ENCODE measurements at places on chromosomes 5 and 9.

DNA sequence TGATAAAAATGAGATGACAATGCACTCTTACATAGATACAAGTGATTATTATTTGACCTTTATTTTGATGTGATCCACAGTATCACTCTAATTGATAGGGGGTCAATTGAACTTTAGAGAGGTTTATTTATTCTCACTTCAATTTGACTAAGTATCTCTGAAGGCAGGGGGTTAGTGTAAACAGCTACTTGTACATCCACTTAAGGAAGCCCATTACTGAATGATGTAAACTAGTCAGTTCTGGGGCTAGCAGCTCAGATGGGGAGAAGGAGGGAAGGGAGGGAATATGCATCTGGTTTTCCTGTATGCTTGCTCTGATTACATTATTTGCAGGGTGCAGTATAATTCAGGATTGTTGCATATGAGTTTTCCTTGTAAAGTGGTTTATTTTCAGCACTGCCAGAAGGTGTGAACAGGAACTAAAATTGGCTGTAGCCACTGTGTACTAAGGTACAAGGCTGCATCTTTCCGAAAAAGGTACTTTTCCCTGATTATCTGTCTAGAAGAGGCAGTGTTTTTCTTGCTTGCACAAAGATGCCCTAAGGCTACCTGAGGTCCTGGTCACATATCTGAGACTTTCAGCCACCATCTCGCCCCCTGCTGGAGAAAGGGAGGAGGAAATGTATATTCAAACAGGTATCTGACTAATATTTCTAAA, 51.2 kb downstream of the MRPS27 start:
- no peak for DNase-seq

DNA sequence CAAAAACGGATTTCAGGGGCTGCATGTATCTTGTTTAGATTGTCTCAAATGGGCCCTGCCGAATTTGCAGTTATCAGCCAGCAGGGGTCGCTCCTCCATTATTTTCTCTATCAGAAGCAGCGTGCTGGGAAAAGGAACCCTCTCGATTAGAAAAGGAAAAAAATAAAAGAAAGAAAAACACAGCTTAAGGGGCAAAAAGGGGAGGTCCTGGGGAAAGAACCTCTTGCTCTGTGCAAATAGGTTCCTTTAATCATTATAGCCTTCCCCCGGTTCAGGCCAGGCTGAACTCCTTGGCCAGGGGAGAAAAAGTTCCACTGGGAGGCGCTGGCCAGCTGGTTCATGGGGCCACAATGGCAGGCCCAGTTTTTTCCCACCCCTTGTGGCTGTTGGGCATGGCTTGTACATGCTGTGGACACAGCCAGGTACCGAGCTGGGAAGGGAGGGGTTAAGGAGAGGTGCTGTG, 25.0 kb upstream of the CAPSL start:
- DNase-seq = no peak

- DNase-seq = no peak
Observed at GRCh38 chr9:112443200-112443599, 43.4 kb upstream of the KIAA1958 start.

GRCh38 chr5:168965638-168966037, 335.3 kb downstream of the SLIT3 start:
- no peak for DNase-seq

DNA sequence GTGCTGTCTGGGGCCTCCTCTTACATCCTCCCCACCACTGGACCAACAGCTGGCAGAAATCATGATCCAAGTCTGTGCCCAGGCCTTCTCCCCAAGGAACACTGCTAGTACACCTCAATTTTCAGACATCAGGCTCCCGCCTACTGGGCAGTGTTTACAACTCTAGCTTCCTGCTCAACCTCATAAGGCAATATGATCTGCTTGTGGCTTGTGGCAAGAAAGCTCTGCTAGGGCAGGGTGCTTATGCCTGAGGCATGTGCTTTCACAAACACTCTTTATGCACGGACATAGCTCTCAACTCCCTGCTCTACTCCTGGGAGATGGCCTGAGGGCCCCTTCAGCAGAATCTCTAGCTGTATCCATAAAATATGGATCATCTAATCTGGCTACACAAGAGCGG, 32.5 kb downstream of the SH3TC2 start:
- no peak for DNase-seq

DNA sequence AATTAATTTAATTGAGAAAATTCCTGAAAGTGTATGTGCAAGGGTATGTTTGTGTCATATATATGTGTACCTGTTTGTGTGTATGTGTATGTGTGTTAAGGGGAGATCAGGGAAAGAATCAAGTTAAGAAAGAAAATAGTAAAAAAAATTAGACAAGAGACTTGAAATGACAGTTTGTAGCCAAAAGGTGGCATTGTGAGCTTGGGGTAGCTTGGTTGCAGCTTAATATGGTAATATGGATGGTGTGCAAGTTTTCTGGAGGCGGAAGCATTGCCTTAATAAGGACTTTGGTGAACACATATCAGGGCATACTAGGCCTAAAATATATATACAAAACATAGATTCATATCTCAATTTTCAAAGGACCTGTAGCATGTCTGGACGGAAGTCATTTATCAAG, 129.9 kb downstream of the INSYN2B start:
- no peak for DNase-seq

GRCh38 chr9:99833735-99834134, 12.1 kb downstream of the NR4A3 start:
- no peak for DNase-seq

DNA sequence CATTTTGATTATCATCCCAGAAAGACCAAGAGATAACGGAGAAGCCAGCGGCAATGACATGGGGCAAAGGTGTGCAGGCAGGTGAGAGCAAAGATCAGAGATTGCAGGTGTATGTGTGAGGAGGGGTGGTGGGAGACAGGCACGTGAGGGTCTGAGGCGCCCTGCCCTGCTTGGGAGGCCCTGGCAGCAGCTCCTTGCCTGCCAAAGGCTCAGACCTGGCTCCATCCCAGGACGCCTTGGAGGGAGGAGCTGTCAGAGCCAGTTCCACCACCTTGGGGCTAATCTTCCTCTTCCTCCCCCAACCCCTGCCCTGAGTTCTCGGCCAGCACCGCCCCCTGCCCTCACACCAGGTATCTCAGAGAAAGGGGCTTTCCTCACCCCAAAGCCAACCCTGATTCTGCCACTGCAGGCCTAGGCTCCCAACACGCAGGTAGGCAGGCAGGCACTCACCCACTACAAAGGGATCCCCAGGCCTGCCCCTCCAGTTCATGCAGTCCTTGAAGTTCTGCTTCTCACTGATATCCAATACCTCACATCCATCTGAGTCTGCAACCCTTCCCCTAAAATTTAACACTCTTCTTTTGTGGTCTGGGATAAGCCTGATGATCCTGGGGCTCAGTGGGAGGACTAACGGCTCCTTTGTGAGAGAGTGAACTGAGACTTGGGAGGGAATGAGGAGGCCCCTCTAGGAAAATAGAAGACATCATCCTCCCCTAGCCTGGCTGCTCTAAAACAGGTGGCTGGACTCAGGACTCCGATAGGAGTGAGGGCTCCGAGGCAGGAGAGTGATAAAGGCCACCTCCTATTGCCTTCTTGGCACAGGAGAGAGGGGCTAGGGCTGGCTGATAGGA, 1.8 kb downstream of the AQP3 start:
- DNase-seq = no peak

GRCh38 chr5:133926489-133927299, 41.7 kb downstream of the C5orf15 start:
- DNase-seq = no peak

DNA sequence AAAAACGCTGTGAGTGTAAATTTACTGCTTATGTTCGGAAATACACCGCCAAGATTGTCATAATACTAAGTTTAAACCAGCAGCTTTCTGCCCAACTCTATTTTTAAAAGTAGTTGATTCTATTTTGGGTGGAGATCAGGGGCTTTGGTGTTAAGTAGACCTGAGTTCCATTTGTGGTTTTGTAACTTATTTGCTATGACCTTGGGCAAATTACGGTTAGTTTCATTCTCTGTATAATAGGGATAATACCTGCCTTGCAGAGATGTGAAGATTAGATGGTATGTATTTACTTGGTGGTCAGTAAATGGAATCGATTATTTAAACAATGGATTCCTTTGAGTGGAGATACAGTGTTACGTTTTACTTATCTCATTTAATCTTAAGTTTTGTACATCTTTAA, 1.6 kb downstream of the RAD23B start:
- DNase-seq = no peak

DNA sequence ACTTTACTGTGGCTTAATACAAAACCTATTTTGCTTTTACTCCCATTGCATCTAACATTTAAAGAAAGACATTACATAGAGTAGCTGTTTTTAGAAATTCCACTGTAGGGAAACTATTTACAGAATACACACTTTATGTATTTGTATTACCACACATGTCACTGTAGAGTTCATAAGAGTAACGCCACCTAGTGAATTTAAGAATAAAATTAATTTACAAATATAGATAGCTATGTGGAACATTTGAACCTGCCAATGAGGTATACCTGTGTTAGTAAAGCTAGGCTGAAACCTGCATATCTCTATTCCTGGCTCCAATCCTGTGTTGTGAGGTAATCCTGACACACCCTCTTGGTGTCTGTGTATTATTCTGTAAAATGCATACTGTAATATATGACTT, 234.4 kb downstream of the MAST4 start:
- DNase-seq = no peak
